ENCODE measurements at places on chromosomes 7 and 10.

GRCh38 chr10:131933696-131934086 is 32.9 kb downstream of the PPP2R2D start:
- DNase-seq: no peak

DNA sequence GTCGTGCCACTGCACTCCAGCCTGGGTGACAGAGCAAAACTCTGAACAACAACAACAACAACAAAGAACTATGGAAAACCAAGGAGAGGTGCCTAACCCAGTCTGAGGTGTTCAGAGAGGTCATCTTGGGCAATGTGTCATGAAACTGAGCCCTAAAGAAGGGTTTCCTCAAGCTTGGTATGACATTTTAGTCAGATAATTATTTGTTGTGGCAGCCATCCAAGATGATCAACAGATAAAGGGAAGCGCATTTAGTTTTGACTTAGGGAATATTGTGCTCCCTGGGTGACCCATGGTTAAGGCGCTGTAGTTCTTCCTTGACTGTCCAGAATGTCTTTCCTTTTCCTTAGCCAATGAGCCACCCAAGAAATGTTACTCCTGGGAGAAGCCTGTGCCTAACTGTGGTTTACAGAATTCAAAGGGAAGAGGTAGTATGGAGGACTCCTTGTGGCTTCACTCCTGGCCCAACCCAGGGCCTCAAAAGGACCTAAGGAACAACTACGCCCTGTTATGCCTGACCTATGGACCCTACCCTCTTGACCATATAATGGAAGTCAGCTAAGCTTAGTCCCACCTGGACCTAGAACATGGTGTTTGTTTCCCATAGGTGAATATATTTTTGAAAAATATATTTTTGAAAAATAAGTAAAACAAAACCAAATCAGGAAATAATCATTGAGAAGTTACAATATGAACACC is 42.4 kb downstream of the TPST1 start:
- no peak for DNase-seq

GRCh38 chr10:129888784-129889616 is 75.1 kb downstream of the EBF3 start:
- DNase-seq: no peak

- DNase-seq: no peak
Measured at GRCh38 chr10:84371944-84372343, 43.6 kb downstream of the CCSER2 start.

DNA sequence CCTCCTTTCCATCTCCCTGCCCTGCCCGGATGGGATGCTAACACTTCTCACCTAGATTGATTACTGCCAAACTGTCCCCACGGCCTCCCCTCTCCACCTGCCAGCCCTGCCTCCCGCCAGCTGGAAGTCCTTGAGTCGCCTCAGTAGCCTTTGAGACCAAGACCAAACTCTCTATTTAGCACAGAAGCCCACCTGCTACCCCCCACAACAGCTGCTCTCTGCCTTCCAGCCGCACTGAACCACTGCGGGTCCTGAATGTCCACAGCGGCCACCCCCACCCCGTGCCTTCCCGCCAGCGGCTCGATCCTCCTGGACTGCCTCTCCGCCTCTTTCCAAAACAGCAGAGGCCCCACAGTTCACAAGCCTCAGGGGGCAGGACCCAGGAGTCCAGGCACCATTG is 39.0 kb downstream of the FKBP6 start:
- no peak for DNase-seq

- DNase-seq: no peak
Measured at GRCh38 chr10:62710182-62710581, 94.3 kb upstream of the ADO start.

GRCh38 chr7:40880581-40880980 is 745.8 kb downstream of the SUGCT start:
- DNase-seq: no peak

DNA sequence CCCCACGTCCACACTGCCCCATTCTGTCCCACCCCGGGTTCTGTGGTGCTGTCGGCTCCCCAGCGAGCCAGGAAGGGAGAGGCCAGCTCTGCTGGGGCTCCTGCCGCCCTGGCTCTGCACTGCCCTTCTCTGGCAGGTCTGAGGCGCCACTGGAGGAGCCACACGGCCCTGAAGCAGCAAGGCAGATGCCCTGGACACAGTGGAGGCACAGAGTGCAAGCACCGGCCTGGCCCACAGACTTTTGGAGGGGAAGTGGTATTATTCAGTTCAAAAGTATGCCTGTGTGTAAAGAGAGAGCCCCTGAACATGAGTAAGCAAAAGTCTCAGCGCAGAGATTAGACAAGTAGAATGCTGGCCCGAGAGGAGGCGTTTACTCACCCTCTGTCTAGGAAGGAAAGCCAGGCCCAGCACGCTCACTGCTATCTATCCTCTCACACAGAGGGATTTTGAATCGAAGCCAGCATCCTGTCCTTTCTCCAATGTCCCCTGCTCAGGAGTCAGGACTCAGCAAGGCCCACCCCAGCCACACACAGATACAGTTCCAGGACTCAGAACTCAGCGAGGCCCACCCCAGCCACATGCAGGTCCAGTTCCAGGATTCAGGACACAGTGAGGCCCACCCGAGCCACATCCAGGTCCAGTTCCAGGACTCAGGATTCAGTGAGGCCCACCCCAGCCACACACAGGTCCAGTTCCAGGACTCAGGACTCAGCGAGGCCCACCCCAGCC is 115.0 kb downstream of the EGFR start:
- DNase-seq: no peak

DNA sequence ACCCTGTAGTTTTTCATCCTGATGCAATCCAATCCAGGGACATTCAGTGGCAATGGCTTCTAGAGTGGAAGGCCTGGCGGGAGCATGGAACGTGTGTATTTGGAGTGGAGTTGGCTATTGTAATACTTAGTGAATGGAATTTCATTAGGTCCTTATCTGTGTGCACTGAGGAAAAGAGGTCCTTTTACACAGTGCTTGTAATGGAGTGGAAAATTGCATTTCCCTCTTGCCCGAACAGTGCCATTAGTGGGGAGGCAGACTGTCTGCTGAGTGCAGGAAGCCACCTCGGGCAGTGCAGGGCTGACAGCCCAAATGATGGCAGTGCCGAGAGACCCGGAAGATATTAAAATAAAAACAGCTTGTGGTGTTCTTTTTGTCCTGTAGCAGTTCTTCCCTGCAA is 786.6 kb downstream of the LRMDA start:
- no peak for DNase-seq

DNA sequence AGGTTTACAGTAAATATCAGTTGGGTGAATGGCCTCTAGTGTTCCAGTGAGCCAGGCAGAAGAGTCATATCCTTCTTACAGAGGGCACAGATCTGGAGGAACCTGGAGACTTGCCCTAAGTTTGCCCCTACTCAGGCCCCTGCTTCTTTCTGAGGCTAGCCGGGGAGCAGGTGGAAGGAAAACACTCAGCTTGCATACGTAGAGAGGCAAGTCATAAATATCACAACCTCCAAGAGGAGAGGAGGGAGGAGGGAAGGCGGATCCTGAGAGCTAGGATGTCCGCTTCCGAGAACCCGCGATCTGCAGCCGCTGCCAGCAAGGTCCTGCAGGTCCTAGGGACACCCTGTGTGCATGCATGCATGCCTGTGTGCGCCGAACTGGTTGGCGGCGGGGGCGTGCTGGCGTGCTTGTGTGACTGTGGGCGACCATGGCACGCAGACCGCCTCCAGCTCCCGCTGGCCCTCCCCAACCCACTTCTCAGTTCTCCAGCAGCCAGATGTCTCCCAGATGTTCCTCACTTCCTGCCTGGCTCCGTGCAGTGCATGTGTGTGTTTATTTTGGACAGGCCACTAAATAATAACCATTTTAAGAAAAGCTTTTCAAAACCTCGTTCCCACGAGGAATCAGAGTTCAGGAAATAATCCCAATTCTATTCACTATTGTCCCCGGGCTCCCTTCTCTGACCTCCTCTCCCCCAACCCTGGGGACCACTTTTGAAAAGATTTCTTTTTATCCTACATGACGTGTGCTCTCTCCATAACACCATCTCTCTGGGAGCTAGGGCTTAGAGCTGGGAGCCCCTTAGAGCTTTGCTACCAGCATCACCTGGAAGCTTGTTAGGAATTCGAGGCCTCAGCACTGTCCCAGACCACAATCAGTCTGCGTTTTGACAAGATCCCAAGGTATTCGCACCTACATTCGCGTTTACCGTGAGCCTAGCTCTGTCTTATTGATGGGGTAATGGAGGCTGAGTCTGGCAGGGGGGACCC is 32.4 kb downstream of the UNC5B start:
- no peak for DNase-seq

DNA sequence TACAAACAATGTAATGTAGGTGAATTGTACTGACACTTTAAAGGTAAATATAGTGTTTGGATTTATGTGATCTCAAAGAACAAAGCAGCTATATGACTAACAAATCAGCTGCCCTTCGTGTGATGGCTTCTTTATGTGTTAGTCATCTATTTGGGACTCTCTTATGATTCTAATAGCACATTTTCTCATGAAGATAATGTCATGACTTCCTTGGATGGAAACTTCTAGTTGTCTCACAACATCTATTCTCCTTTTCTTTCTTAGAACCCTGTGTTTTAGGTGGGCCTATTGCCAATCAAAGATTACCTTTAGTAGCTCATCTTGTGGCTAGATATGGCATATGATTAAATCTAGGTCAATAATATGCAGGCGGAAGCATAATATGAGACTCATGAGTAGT is 45.0 kb downstream of the TMEM106B start:
- DNase-seq: no peak

- DNase-seq: no peak
Measured at GRCh38 chr10:111072232-111072631, 4.6 kb upstream of the ADRA2A start.

DNA sequence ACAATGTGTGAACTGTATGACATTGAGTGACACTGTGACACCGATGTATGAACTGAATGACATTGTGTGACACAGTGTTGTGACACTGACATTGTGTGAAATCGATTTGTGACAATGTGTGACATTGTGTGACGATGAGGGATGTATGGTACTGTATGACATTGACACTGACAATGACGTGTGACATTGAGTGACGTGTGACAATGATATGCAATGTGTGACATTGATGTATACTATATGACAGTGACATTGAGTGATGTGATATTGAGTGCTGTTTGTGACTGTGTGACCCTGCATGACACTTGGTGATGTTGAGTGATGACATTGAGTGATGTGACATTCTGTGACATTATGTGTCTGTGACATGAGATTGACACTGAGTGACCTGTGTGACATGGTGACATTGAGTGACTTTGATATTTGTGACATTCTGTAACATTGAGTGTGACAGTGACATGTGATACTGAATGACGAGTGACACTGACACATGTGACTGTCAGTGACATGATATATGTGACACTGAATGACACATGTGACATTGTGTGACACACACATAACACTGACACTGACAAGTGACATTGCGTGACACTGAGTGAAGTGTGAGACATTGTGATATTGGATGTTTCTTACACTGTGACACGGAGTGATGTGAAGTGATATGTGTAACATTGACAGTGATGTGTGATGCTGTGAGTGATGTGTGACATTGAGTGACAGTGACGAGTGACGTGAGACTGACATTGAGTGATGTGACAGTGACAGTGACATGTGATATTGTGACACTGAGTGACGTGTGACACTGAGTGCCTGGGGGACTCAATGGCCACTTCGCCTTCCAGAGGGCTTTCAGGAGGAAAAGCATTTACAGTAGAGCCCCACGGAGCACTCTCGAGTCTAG is 167.5 kb downstream of the PRKAG2 start:
- no peak for DNase-seq

- DNase-seq: no peak
Measured at GRCh38 chr10:91197127-91197526, 23.3 kb upstream of the PCGF5 start.

DNA sequence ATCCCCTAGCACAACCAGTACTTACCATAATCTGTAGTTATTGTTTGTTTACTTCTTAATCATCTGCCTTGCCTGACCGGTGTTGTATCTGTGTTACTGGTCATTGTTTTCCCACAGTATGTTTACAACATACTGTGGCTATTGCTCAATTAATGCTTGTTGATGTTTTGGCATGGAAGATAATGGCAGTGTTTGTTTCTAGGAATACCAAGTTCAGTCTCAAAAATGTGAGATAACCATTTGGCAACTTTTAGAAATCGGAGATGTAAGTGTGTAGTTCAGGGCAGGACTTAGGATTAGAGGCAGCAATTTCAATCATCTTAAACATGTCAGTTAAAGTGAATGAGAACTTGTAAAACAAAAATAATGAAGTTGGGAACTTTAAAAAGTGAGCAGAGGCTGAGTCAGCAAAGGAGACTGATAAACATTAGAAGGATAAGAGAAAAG is 8.2 kb downstream of the MINDY3 start:
- DNase-seq: no peak

DNA sequence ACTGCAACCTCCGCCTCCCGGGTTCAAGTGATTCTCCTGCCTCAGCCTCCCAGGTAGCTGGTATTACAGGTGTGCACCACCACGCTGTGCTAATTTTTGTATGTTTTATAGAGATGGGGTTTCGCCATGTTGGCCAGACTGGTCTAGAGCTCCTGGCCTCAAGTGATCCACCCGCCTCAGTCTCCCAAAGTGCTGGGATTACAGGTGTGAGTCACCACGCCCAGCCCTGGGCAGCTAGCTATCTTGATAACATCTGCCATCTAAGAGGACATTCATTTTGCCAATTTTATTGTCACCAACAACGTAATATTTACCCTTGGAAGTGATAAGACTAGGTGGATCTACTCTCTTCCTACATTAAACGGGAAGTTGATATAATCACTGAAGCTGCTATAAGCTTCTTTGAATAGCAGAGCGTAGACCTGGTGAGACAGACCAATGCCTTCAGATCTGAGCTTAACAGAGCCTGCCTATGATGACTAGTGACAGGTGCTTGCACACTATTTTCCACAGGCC is 39.7 kb upstream of the SLC35B4 start:
- DNase-seq: no peak

GRCh38 chr10:43082746-43083145 is 5.9 kb downstream of the RET start:
- no peak for DNase-seq

- no peak for DNase-seq
Measured at GRCh38 chr7:148915211-148915610, 31.1 kb upstream of the EZH2 start.

- no peak for DNase-seq
Measured at GRCh38 chr10:78584266-78584665, 484.5 kb upstream of the ZMIZ1 start.

GRCh38 chr10:90642136-90642535 is 215.7 kb downstream of the HTR7 start:
- no peak for DNase-seq

DNA sequence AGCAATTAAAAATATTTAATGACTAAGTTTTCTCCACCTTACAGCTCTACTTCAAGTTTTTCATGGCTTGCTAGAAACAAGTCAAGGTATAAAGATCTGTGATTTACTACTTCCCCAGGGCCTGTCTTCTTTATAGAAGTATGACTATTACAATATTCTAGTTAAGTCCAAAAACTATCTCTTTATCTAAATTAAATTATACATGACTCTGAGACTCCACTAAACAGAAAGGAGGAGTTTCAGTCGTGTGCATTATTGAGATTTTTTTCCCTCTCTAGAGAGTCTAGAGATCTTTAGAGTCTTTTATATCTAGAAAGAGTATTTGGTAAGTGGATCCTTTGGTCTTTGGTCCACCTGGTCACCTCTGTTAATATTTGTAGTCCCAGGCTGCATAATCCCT is 100.7 kb downstream of the SEMA3E start:
- DNase-seq: no peak
